ENCODE measurements at places on chromosomes 2 and 18. TPM values are rescaled to one million over a fixed set of nuclear protein-coding genes. Genes with fewer than 3 reads are reported as not detected.

- peaks cover 38% of the 10 kb centered on the region for H3K27me3 ChIP-seq
- DNase-seq: no peak
- peaks cover 4% of the 10 kb centered on the region for H3K4me1 ChIP-seq
- H3K27ac ChIP-seq: no peak overlapping the region
Observed at GRCh38 chr2:190327867-190328572, 8.4 kb upstream of the HIBCH start.

GRCh38 chr2:177052471-177052870 lies 160.1 kb upstream of the HNRNPA3 start:
- no peaks in the 10 kb centered on the region for H3K36me3 ChIP-seq
- DNase-seq: no peak
- no peak overlapping the region for H3K4me3 ChIP-seq
- H3K27me3 ChIP-seq: peaks cover 31% of the 10 kb centered on the region
- H3K27ac ChIP-seq: no peak overlapping the region

DNA sequence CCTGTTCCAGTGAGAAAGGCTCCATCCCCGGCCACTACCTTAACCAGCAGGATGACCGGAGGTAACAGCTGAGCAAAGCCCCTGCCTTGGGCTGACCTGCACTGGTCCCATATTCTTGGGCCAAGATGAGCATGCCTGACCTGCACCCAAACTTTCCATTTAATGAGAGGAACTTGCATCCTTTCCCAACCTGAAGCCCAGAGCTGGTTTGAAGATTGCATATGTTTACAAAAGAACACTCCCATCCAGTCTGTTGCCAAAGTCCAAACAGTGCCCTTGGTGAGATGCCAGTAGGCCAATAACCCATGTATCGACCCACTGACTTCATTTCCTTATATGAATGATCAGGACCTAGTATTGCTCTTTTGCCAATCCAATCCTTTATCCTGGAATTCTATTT lies 5.5 kb upstream of the NPAS2 start:
- H3K4me1 ChIP-seq: peaks cover 32% of the 10 kb centered on the region
- peak overlapping the region; percentile 18 for H3K27ac ChIP-seq
- no peaks in the 10 kb centered on the region for H3K36me3 ChIP-seq
- no peak overlapping the region for H3K4me3 ChIP-seq
- peaks cover 23% of the 10 kb centered on the region for H3K27me3 ChIP-seq

DNA sequence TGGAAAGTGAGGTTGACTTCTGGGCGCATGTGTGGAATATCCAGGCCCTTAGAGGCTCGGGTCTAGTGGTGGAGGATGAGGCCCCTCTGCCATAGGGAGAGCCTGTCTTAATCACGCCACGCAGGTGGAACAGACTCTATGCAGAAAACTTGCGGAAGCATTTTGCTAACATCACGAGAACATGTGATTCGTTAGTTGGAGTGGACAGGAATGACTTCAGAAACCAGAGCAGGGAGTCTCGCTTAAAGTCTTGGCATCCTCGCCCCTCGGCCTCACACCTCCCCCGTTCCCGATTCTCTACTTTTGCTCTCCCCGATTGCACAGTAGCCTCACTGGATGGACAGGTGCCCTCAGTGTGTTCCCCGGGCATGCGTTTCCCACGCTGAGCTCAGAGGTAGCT lies 333.4 kb downstream of the GBX2 start:
- no peaks in the 10 kb centered on the region for H3K27me3 ChIP-seq
- DNase-seq: no peak
- H3K27ac ChIP-seq: no peak overlapping the region
- H3K36me3 ChIP-seq: no peaks in the 10 kb centered on the region
- H3K4me3 ChIP-seq: no peak overlapping the region

GRCh38 chr2:106104332-106105062 lies 89.6 kb downstream of the UXS1 start:
- peak; percentile 44 for DNase-seq
- H3K4me1 ChIP-seq: peaks cover 14% of the 10 kb centered on the region
- H3K4me3 ChIP-seq: no peak overlapping the region
- H3K27me3 ChIP-seq: no peaks in the 10 kb centered on the region

DNA sequence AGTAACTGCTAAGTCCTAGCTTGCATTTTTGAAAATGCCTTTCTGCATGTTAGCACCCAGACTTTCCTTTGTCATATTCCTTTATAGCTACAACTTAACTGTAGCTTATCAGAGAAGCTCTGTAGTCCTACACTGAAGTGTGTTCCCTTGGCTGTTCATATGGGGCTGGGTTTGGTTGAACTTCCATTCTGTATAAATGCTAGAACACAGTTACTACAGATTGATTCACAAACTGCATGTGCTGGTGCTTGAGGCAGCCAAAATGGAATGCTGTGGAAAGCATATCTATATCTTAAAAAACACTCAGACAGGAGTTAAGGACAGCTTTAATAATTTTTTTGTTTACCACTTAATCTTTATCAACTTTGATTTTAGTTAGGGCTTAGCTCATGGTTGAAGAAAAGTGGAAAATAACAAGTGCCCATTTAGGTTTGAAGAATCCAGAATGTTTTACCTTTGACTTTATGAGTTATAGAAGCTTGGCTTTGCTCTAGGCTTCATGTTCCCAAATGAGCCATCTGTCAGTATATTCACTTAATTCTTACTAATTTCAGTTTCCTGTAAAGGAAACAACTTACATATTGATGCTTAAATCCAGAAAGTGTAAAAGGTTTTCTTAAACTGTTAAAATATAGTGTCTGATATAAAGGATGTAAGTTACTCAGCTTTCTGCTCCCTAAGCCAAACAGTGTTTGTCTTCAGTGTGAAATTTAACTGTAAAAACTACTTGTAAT lies 148.9 kb downstream of the AGPS start:
- peaks cover 22% of the 10 kb centered on the region for H3K36me3 ChIP-seq
- peaks cover 32% of the 10 kb centered on the region for H3K4me1 ChIP-seq
- H3K4me3 ChIP-seq: no peak overlapping the region
- no peak overlapping the region for H3K27ac ChIP-seq

- no peak overlapping the region for H3K4me3 ChIP-seq
- H3K27ac ChIP-seq: no peak overlapping the region
- H3K36me3 ChIP-seq: peaks cover 12% of the 10 kb centered on the region
Observed at GRCh38 chr2:239203443-239204135, 197.2 kb downstream of the HDAC4 start.

GRCh38 chr18:62335494-62335893 lies 10.4 kb downstream of the TNFRSF11A start:
- peaks cover 47% of the 10 kb centered on the region for H3K36me3 ChIP-seq
- H3K4me3 ChIP-seq: no peak overlapping the region
- H3K4me1 ChIP-seq: peaks cover 62% of the 10 kb centered on the region
- H3K27ac ChIP-seq: no peak overlapping the region
- no peak for DNase-seq

DNA sequence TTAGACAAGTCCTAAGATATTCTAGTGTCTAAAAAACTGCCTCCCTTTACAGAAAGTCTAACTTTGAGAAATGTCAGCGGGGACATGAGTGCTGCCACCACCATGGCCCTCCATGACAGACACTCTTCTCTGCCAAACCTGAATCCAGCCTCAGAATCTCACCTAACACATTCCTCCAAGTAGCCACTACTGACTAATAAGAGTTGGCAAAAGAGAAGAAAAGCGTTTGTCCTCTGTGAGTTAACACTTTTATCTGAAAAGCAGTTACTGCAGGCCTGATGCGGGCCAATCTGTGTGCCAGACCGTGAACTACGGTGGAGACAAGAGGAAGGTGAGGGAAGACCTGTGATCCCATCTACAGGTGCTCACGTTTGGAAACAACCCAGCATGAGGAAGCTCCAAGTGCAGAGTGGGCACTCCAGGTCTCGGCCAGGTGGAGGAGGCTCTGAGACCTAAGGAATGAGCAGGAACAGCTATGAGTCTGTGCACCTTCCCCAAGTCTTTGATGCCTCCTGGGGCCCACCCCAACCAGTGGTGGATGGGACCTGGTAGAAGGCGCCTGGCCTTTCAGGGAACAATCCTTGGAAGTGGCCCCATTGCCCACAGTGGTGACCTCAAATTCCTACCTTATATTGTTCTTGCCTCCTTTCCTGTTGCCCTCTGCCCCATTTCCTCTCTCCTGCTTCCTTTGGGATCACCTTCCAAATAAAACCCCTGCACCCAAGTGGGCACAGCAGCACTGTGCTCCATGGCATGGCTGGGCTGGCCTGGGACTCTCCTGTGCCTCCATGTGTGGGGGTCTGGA lies 91.6 kb downstream of the BIN1 start:
- peaks cover 15% of the 10 kb centered on the region for H3K27me3 ChIP-seq
- no peaks in the 10 kb centered on the region for H3K36me3 ChIP-seq
- H3K27ac ChIP-seq: no peak overlapping the region
- H3K4me1 ChIP-seq: no peaks in the 10 kb centered on the region

DNA sequence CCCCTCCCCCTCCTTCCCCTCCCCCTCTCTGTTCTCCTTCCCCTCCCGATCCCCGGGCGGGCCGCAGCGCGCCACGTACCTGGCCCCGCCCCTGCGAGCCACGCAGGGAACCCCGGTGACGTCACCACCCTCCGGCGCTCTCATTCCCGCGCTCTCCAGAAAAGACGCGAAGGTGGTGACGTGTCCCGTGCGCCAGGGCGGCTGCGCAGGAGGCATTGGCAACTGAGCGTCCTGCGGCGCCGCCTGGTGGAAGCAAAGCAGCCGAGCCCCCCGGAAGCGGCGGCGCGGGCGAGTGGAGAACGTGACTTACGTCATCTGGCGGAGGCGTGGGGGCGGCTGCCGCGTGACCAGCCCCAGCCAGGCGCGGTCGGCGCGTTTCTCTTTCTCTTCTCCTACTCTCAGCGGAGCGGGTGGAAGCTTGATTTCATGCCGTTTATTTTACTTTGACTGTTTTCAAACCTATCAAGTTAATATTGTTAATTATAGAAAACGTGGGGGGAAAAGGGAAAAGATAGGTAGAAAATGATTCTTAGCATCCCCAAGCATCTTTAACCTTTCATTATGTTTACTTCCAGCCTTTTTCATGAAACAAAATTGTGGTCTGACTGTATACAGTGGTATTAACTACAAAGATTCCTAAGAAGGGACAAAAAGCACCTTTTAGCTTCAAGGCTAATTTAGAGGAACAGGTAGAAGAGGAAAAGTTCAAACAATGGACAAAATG lies 48.1 kb downstream of the C2orf42 start:
- peak overlapping the region; percentile 84 for H3K4me3 ChIP-seq
- H3K27ac ChIP-seq: peak overlapping the region; percentile 97
- H3K27me3 ChIP-seq: no peaks in the 10 kb centered on the region
- H3K4me1 ChIP-seq: peaks cover 49% of the 10 kb centered on the region
- peak; percentile 100 for DNase-seq

- no peaks in the 10 kb centered on the region for H3K36me3 ChIP-seq
- no peak overlapping the region for H3K4me3 ChIP-seq
- no peak for DNase-seq
- no peak overlapping the region for H3K27ac ChIP-seq
- peaks cover 8% of the 10 kb centered on the region for H3K27me3 ChIP-seq
Observed at GRCh38 chr2:1800716-1801388, 56.5 kb upstream of the PXDN start.

GRCh38 chr2:183195998-183196409 lies 71.8 kb downstream of the NUP35 start:
- no peak overlapping the region for H3K4me3 ChIP-seq
- peak overlapping the region; percentile 5 for H3K27ac ChIP-seq
- peaks cover 42% of the 10 kb centered on the region for H3K36me3 ChIP-seq
- peaks cover 3% of the 10 kb centered on the region for H3K4me1 ChIP-seq
- H3K27me3 ChIP-seq: no peaks in the 10 kb centered on the region
- no peak for DNase-seq

- no peaks in the 10 kb centered on the region for H3K36me3 ChIP-seq
- H3K27ac ChIP-seq: no peak overlapping the region
- no peaks in the 10 kb centered on the region for H3K27me3 ChIP-seq
- H3K4me3 ChIP-seq: no peak overlapping the region
- no peak for DNase-seq
- no peaks in the 10 kb centered on the region for H3K4me1 ChIP-seq
Observed at GRCh38 chr2:213806125-213806726, 522.0 kb downstream of the SPAG16 start.

GRCh38 chr2:22826703-22827102 lies 558.3 kb upstream of the KLHL29 start:
- no peaks in the 10 kb centered on the region for H3K27me3 ChIP-seq
- H3K36me3 ChIP-seq: no peaks in the 10 kb centered on the region
- H3K27ac ChIP-seq: no peak overlapping the region
- H3K4me3 ChIP-seq: no peak overlapping the region

- H3K27ac ChIP-seq: no peak overlapping the region
- DNase-seq: peak; percentile 4
- H3K36me3 ChIP-seq: no peaks in the 10 kb centered on the region
Observed at GRCh38 chr2:238947920-238948710, 100.2 kb downstream of the TWIST2 start.

The CAVIN2 gene
- not detected for total RNA-seq

The CAMKMT gene
- 11.2 TPM for total RNA-seq

The MROH2A gene
- total RNA-seq: not detected

The TMEM247 gene
- not detected for total RNA-seq

The SMCHD1 gene
- 100 TPM for total RNA-seq

The RESP18 gene
- not detected for total RNA-seq

The RND3 gene
- not detected for total RNA-seq

The RBM43 gene
- total RNA-seq: 2.6 TPM

The HOXD9 gene
- not detected for total RNA-seq

The MYO3B gene
- 13.7 TPM for total RNA-seq

The TMEM169 gene
- 1.3 TPM for total RNA-seq
